ENCODE measurements at places on chromosomes 16 and 17.
A peak's percentile ranks its signal among the peaks of the same experiment; 100 is the strongest.

DNA sequence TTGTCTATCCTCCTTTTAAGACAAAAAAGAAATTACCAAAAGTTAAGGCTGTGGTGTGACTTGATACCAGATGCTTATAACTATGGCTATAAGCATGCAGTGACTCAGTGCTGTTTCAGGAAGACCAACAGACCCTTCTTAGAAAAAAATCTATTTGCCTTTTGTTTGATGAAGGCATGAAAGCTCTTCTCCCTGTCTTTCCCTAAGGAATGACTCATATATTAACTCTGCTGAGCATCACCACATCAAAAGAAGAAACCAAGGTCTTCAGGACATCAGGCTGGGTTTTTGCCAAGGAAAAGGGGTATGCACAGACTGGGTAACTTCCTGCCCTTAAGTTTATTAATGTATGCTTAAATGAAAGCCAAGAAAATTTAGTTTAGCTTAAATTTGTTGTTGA lies 47.1 kb downstream of the VMP1 start:
- DNase-seq: peak; percentile 13

DNA sequence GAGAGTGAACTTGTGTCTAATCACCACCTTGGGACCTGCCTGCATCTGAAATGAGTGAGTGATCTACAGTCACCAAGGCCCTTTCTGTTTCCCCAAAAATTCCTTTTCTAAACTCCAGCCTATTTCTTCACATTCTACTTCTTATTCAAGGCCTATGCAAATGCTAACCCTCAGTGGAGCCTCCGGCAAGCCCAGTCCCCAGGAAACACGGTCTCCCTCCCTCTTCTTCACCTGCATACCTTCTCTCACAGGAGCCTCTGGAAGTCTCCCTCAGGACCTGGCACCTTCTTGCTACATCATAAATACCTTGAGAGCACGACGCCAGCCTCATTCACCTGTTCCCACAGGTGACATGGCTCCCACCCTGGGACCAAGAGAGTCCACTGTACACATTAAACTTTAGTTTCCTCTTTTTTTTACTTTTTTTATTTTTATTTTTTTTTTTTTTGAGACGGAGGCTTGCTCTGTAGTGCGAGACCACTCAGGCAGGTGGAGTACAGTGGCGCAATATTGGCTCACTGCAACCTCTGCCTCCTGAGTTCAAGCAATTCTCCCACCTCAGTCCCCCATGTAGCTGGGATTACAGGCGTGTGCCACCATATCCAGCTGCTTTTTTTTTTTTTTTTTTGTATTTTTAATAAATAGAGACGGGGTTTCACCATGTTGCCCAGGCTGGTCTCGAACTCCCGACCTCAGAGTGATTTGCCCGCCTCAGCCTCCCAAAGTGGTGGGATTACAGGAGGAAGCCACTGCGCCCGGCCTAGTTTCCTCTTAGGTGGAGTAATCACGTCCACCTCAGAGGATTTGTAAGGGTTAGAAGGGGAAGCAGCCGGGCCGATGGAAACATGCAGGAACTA lies 97.3 kb downstream of the ANKRD11 start:
- DNase-seq: no peak

- no peak for DNase-seq
Observed at GRCh38 chr16:9007177-9007794, 43.6 kb upstream of the USP7 start.

DNA sequence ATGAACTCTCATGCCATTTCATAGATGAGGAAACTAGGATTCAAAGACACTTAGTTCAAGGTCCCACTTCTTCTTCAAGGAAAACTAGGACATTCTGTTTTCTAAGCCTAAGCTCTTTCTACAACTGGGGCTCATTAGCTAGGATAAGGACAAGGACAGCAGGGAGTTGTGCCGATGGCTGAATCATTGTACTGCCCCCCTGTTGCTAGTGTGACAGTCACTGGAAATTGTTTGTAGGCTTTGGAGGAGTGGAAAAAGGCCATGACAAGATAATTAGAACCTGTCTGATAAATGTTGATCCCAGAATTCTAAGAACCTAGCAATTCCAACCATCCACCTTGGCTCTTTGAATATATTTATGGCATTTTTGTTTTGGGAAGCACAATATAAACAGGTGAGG lies 445.7 kb downstream of the CDH8 start:
- no peak for DNase-seq

GRCh38 chr17:4357030-4357628 lies 9.3 kb downstream of the UBE2G1 start:
- no peak for DNase-seq

DNA sequence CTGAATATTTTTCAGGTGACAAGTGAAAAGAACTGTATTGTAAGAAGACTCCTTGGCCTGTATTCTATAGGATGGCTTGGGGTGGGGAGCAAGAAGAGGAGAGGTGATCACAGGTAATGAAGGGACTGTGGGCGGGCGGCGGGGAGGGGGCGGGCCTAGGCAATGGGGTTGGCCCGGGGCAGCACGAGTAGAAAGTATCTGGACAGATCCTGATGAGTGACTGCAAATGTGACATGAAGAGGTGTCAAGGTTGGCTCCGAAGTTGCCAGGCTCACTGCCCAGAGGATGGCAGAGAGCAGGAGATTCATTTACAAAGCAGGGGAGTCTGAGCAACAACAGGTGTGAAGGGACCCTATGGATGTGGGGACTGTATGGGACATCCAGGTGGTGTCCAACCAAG lies 10.8 kb upstream of the G6PC1 start:
- no peak for DNase-seq

- DNase-seq: no peak
Observed at GRCh38 chr17:65487990-65488389, 73.5 kb downstream of the AXIN2 start.

DNA sequence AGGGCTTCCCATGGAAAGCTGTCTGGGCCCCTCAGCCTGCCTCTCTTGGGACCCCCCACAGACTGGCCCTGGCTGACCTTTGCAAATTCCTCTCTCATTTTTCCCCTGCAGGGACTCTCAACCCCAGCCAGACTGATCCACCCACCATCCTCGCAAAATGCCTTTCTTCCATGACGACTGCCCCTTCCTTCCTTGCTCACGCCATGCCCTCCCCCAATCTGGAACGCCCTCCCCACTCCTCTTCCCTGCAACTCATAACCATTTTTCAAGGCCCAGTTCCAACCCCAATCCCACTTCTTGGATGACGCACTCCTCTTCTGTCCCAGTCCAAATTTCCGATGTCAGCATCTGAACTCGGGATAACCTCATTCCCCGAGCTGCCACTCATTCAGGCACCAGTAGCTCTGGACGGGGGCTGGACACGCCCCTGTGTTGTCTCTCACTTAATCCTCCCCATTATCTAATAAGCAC lies 1.3 kb upstream of the DNAI2 start:
- DNase-seq: no peak

DNA sequence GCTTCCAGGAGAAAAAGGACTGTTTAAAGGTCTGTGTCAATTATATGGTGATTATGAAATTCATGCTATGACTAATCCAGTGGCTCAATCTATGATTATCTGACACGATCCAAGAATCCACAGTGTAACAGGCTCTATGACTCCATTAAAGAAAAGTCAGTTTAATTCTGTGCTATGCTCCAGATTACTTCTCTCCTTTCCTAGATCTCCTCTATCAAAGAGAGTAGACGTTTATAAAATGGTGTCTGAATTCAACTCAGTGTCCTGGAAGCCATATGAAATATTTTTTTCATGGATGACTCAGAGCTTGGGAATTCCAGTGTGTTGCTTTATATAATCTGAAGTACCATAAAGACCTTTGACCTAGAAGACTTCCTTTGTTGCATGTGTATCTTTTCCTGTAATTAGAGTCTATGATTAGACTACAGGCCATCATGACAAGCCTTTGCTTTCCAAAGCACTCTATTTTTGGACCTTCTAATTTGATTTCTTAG lies 27.0 kb upstream of the NF1 start:
- no peak for DNase-seq

DNA sequence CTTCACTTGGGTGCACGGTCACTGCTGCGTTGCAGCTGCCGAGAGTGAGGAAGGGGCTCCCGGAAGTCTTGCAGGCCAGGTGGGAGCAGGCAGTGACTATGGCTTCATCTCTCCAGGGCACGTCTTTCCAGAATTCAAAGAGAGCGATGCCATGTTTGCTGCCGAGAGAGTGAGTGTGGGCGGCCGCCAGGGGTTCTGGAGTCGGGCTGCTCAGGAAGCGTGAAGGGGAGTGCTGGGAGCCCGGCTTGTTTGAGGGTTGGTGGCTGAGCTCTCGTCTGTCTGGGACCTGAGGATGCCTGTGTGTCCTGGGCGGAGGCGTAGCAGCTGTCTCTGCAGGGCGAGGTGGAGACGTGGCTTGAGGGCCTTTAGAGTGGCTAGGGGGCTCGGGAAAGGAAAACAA lies 6.3 kb downstream of the HGS start:
- no peak for DNase-seq

DNA sequence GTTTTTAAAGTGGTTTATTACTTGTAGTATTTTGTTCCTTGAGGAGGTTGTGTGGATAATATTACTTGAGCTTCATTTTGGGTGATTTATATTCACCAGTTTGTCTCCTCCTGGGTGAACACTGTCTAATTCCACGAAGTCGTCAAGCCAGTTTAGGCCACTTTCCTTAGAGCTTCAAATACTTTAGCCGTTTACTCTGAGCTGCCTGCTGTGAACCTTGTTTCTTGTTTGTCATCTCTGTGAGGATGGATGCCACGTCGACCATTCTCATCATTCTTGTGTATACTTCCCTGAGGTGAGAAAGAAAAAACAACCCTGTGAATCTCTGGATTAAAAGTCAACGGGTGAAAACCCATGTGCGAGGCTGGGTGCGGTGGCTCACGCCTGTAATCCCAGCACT lies 9.0 kb downstream of the KRT24 start:
- DNase-seq: no peak

DNA sequence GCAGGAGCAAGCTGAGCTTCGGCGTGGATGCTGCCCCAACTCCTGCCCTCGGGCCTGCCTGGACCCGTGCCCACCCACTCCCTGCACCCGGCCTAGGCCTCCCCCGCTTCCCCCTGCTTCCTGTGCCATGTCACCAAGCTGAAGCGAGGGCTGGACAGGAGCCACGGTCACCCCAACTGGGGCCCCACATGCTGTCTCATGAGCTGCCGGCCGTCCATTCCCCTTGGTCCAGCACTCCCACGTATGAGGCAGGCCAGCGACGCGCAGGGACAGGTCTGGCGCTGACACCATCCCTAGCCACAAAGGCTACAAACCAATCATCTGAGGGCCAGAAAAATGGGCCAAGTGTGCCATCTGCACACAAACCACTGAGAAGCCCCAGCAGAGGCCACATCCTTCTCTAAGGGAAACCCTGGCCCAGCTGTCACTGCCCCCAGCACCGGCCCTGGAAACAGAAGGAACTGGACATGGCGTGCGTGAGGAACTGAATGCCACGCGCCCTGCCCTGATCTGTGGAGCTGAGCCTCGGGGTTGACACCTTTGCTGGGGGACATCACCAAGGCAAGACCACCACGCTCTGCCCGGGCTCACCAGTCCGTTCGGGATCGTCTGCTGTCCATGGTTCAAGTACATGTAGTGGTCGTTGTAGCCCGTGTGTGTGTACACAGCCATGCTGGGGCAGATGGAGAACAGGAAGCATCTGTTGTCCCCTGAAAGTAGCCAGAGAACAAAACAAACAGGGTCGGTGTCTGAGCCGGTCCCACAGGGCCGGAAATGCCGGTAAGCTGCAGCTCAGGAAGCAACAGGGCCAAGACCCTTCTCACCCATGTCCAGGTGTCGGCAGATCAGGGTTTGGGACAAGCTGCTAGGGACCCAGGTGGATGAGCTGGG lies 22.2 kb downstream of the MEAK7 start:
- no peak for DNase-seq

DNA sequence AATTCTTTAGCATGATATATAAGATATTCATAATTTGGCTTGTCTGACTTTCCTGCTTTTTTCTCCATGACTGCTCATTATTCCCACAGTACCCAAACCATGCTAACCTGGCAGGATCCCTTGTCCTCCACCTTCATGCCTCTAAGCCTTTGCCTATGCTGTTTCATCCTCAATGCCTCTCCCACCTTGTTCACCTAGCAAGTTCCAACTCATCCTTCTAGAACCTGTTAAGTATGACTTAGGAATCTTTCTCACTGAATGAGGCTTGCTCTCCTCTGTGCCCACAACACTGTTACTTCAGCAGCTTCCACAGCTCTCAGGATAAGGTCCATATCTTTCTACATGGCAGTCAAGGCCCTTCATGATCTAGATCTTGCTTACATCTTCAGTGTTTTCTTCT lies 34.0 kb downstream of the CA10 start:
- DNase-seq: no peak

DNA sequence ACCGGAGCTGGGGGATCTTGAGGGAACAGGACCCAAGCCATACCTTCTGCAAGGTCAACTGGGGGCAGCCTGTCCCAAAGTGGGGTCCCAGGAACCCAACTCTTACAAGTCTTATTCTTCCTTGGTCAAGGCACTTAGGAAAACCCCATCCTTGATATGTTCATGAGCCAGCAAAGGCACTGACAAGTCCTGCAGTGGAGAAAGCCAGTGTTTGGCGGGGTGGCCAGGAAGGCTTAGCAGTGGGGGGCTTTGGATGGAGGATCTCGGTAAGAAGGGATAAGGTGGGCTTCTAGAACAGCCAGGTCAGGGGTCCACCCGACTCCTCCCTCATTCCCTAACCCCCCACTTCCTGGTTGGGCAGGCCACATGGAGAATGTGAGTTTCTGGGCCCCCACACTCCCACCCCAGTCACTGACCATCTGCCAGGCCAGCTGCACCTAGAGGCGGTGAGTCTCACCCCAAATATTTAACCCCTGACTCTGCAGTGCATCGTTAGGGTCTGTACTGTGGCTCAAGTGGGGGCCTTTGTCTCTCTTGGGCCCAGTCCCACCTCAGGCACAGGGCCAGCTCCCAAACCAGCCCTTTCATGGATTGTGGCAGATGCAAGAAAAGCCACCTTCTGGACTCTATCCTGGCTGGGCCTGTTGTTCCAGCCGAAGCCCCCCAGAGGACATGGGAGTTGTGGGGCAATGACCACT lies 22.3 kb downstream of the PPL start:
- DNase-seq: no peak

DNA sequence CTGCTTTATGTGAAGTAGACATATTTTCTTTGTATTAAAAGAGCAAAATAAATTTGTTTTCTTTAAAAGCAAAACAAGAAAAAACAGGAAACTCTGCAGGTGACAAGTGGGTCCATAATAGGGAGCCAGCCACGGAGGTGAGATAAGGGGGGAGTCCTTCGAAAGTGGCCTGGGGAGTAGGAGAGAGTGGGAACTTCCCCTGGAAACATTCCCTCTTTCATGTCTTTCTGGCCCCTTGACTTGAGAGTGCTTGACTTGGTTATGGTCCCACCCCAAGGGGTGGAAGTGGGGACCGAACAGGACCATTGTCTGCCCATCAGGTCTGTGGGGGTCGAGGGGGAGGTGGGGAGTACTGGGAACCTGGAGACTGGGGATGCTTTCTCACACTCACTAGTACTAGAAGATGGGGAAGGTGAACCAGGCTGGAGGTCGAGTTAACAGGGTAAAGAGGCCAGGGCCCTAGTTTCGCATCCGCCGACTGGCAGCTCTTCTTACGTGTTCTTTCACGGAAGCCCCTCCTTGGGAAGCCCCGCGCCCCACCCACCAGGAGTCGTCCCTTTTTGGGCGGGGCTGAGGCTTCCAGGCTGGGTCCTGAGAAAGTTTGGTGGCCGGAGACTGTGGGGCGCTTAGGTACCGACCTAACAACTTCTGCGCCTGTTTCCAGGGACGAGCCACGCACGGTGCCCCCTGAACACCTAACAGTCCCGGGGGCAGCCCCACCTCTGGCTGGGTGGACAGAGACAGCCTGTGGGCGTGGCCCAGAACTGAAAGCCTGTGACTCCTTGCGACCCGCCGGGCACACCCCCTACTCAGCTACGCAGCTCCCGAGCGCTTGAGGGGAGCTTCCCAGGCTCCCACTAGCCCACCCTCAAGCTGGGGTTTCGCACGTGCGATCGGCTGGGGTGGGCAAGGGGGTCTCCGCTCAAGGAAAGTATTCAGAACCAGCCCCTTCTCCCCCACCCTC lies 790 bp downstream of the TRADD start:
- peak; percentile 74 for DNase-seq
